Activated CD8-positive, alpha-beta memory T cell treated with anti-CD3 and anti-CD28 coated beads for 4 hours (primary cell): ENCODE measurements at places on chromosomes 2 and 18.

DNA sequence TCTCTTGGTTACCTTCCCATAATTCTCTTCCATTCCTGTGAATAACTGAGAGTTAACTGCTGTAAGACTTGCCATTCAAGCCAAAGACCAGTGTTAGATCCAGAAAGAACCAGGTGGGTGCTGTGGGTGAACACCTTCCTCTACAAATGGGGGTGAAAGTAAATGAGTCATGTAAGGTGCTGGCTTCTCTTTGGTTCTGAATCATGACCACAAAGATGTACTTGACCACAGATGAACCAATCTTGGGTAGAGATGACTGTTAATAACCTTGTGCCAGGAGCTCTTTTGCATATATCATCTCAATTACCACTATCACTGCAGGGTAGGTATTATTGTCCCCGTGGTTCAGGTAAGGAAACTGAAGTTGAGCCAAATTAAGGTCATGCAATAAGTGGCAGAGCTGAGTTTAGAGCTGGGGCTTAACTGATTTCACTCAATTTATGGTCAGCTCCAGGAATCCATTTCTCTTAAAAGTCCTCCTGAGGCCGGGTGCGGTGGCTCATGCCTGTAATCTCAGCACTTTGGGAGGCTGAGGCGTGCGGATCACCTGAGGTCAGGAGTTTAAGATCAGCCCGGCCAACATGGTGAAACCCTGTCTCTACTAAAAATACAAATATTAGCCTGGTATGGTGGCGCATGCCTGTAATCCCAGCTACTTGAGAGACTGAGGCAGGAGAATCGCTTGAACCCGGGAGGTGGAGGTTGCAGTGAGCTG lies 244.9 kb upstream of the CXCR4 start:
- no peak for DNase-seq

DNA sequence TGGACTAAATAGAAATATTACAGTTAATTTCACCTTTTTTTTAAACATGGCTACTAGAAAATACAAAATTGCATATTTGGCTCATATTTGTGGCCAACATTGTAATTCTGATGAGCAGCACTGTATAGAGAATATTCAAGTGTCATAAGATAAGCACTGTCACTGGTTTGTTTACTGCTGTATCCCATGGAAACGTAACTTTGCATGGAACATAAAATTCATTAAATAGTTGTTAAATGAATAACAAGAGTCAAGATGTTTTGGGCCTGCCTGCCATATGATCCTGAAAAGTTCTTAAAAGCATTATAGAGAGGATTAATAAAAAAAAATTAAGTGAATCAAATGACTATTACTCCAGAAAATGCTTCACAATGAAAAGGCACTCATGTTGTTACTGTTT lies 763.7 kb upstream of the CRIM1 start:
- no peak for DNase-seq

GRCh38 chr2:80280598-80280997 lies 24.0 kb downstream of the LRRTM1 start:
- no peak for DNase-seq

DNA sequence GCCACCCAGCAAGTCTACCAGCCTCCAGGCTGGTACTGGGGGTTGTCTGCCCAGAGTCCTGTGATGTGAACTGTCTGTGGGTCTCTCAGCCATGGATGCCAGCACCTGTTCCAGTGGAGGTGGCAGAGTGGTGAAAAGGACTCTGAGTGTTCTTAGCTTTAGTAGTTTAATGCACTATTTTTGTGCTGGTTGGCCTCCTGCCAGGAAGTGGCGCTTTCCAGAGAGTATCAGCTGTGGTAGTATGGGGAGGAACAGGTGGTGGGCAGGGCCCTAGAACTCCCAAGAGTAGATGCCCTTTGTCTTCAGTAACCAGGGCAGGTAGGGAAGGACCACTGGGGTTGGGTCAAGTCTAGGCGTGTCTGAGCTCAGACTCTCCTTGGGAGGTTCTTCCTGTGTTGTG lies 356.7 kb downstream of the STK39 start:
- no peak for DNase-seq

DNA sequence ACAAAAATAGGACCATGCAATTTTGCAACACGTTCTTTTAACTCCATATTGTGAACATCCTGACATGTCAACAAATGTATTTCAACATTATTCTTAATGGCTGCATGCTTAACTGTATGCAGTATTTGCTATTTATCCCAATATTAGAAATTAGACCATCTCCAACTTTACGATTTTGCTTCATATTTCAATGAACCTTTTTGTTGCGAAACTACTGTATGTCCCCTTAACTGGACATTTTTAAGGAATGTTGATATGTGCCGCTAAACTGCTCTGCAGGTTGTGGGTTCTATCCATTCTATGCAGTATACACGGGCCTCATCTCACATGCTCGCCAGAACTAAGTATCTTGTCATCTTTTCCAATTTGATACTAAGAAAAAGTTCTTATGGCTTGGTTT lies 11.1 kb downstream of the E2F6 start:
- DNase-seq = no peak

- no peak for DNase-seq
These were observed 94.8 kb upstream of the KCNJ3 start for GRCh38 chr2:154603682-154604081.

DNA sequence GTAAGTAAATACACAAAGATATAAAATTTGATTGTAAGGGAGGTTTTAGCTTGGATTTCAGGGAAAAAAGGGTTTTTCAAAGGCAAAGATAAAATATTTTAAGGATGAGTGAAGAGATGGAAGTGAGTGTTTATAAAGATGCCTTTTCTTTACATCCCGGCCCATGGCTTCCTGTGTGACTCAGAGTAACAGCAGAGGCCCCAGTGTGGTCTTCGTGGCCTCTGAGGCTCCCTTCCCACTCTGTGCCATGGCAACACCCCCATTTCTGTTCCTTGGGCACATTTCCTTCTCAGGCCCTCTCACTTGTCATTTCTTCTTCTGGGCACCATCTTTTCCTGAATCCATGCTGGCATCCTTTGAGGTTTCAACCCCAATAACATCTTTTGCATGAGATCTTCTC lies 92.6 kb upstream of the TMEM18 start:
- no peak for DNase-seq

- DNase-seq = no peak
These were observed 43.7 kb upstream of the IGFBP5 start for GRCh38 chr2:216739035-216739434.

- no peak for DNase-seq
These were observed 81.5 kb downstream of the GAREM1 start for GRCh38 chr18:32389191-32389590.

GRCh38 chr2:19710230-19710629 lies 191.6 kb downstream of the TTC32 start:
- no peak for DNase-seq

GRCh38 chr2:158845859-158846258 lies 50.7 kb downstream of the DAPL1 start:
- DNase-seq = no peak

- no peak for DNase-seq
These were observed 73.3 kb upstream of the FOSL2 start for GRCh38 chr2:28319118-28320008.

DNA sequence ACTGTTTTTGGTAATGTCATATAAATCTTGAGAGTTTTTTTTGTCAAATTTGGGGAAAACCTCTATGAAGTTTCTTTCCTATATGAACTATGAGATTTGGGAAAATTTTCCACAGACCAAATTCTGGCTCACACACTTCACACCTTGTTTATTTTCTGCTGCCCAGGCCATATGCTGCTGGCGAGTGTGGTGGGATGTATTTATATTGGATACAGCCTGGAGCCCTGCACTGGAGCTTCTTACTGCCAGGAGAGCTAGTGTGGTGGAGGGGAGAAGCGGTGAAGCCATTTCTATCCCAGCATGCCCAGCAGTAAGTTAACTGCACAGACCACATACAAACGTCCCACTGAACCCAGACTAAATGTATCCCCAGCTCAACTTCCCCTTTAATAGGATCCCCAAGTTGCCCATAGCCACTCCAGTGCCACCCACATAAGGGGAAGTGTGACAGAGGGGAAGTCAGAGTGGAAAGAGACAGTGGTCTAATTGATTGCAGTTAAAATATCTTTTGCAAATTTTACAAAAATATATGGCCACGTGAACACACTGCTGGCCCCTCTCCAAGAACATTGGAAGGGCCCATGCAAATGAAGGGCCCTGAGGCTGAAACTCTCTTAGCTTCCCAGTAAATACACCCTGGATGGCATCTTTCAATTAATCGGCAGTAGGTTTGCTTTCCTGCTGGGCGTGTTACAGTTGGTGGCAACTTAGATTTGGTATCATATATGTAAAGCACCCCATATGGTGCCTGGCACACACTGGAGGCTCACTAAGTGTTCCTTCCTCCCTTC lies 146.6 kb upstream of the ITGA6 start:
- no peak for DNase-seq

GRCh38 chr2:165305391-165306096 lies 66.3 kb downstream of the SCN2A start:
- no peak for DNase-seq

GRCh38 chr2:17136231-17136630 lies 382.0 kb downstream of the RAD51AP2 start:
- no peak for DNase-seq

- no peak for DNase-seq
These were observed 307.4 kb upstream of the VWC2L start for GRCh38 chr2:214103276-214104001.

DNA sequence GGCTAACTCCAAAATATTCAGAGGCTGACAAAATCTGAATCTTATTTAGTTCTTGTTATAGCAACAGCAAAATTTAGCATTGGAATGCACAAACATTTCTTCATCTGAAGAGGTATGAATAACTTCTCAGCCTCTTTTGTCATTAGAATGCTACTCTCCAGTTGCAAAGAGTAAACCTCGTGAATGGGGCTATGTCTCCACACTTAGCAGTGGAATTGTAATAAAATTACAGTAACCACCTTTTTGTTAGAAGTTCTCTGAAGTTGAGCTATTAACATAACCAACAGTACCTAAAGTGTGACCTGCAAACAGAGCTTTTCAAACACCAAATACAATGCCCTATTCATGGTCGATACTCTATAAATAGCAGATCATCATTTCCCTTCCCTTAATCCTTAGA lies 50.2 kb upstream of the GALNT3 start:
- DNase-seq = no peak

DNA sequence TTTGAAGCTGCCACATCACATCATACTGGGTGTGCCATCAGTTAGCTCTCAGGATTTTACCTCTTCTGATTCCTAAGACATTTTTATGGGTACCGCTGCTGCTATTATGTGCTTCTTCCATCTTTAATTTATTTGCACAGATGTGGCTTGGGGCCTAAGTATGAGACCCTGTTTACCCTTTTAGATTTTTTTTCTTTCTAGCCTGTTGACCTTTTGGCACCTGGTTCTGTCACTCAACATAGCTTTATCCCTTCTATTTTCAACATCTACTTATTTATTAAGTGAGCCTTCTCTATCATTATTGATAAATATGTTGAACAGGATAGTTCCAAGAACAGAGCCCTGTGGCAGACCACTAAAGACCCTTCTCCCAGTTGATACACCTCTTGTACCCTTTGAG lies 57.0 kb downstream of the TET3 start:
- DNase-seq = no peak

DNA sequence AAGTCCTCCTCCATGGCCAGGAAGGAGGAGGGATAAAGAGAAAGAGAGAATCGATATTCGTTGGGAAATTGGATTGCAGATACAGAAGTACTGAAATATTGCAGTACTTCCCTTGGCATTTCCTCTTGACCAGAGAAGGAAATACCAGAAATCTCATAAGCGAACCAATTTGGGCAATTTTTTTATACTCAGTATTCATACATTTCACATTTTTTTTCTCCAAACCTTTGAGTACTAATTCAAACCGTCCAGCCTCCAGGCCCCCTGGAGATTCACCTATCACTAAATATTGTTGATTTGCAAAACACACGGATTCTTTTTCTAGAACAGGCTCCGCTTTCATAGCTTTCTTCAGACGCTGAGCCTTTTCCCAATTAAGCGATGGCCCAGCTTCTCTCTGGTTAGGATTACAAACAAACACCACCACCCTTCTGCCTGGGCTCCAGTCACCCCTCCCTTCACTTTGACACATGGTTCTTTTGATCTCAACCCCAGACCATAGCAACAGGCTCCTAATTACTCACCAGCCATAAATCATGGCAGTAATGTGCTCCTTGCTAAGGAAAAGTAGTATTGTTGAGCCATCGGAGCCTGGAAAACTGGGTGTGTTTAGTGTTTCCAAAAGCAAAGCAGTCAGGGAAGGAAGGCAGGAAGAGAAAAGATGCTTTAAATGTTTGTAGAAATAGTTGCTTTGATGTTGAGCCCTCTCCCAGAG lies 138.4 kb upstream of the CCDC68 start:
- no peak for DNase-seq

DNA sequence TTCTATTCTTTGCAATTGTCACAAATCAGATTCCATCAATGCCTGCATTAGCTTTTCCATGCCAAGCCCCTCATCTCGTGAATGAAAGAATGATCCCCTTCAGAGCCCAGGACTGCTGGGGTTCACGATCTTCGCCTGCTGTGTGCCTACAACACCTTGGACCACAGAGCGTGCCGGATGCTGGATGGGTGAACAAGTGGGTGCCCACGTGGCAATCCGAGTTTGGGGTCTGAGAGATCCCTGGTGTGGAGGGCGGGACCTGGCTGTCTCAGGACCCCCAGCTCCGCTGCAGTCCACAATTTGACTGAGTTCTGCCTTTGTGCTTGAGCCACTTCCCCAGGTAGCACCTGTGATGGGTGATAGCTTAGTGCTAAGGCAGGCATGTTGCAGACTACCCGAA lies 317.0 kb downstream of the GALR1 start:
- DNase-seq = no peak

DNA sequence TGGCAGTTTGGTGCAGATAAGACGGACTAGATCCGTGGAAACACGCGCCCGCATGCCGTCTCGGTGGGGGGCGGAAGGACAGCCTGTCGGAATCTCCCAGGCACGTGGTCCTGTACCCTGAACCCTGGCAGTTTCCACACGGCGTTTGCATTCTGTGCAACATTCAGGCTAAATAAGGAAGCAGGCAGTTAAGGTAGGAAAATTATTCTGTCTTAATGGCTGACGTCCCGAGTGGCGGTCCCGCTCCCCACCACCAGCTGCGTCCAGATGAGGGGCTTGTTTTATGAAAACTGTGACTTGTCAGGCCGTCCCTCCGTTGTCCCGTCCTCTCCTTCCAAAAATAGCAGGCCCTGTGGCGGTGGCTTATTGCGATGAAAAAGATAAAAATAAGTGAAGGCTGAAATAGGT lies 120.2 kb downstream of the NFATC1 start:
- no peak for DNase-seq

DNA sequence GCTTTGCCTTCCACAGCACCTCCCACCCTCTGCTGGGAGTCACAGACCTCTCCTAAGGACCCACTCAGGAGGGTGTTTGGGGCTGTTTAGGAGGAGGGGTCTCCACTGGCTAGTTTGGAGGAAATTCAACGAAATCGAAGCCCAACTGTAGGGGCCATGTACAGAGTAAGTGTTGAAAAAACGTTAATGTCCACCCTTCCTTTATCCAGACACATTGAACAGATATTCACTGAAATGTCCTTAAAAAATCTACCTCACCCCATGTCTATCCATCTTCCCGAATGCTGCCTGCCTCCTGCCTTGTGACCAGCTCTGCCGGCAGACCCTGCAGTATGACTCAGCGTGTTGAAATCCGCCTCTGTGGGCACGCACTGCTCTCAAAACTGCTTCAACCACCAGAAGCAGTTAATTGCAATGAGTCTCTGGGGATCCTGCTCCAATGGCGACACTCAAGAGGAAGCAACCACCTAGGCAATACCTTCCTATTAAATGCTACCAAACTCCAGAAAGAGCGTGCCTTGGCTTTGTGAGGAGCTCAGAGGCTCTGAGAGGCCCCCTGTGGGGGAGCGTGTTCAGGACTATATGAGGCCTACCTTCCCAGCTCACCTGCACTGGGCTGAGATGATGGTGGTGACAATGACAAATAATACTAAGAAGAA lies 61.4 kb upstream of the RTN4 start:
- DNase-seq = no peak

GRCh38 chr2:16900405-16901025 lies 234.9 kb upstream of the CYRIA start:
- no peak for DNase-seq
